ENCODE measurements at places on chromosomes 11 and 22. TPM values are rescaled to one million over a fixed set of nuclear protein-coding genes. Genes with fewer than 3 reads are reported as not detected.

Gene SCN3B
- 1.5 TPM for total RNA-seq

Gene ZNHIT2
- total RNA-seq, result 9.2 TPM

DNA sequence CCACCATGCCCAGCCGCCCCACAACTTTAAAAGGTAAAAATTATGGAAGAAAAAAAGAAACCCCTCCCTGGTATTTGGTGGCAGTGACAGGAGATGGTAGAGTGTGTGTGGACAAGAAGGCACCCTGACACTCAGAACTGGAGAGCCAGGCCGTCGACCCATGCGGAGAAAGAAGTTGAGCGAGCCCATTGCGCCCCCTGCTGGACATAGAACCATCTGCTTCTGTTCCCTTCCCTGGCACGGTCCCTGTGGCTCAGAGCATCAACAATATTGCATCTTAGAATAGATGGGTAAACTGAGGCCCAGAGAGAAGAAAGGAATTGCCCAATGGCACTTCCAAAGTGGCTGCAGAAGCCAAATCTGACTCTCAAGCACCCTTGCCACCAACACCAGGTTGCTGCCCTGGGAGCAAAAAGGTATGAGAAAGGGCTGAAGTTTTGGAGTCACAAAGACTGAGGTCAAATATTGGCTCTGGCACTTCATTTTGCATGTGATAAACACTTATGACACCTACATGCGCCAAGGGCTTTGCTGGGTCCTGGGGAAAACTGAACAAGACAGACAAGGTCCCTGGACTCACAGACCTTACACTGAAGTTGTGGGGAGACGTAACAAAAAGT is 8.6 kb downstream of the MRPL11 start:
- no peak overlapping the region for H3K4me3 ChIP-seq
- peak; percentile 45 for DNase-seq
- H3K4me1 ChIP-seq, result no peaks in the 10 kb centered on the region
- H3K36me3 ChIP-seq, result peaks cover 1% of the 10 kb centered on the region
- no peaks in the 10 kb centered on the region for H3K27me3 ChIP-seq

DNA sequence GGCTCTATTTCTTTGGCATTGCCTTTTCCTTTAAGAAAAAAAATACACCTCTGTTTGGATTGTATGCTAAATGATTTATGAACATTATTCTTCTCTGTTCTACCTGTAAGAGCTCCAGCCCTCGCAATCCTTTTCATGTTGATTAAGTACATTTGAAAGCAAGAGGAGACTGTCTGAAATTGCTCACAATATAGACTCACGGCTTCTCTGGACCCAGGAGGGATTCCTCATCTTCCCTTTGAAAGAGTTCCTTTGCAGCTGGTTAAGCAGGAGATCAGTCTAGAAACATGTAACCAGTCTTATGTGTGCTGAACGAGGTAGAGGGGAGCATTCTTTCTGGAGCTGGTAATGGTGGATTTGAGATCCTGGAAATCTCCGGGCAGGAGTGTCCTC is 47.4 kb downstream of the PKNOX2 start:
- no peak overlapping the region for H3K4me3 ChIP-seq
- H3K27me3 ChIP-seq, result peaks cover 4% of the 10 kb centered on the region
- no peak overlapping the region for H3K27ac ChIP-seq

GRCh38 chr11:66454247-66454646 is 12.5 kb upstream of the PELI3 start:
- no peak overlapping the region for H3K27ac ChIP-seq
- H3K36me3 ChIP-seq, result no peaks in the 10 kb centered on the region
- no peak for DNase-seq
- peaks cover 7% of the 10 kb centered on the region for H3K27me3 ChIP-seq
- H3K4me1 ChIP-seq, result no peaks in the 10 kb centered on the region

DNA sequence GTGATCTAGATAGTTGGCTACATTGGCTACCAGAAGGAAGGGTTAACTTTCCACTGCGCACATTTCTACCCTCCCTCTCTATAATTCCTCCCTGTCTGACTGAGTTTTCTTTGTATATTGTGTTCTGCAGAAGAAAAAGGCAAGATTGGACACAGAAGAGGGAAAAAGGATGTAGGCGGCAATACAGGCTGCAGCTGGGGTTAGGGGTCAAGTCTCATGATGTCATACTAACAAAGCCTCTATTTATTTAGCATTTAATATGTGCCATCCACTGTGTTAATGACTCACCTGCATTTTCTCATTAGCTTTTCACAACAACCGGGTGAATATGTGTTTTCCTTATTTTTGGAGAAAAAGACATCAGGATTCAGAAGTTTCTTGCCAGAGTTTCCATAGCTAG is 2.0 kb downstream of the FAM83F start:
- no peak overlapping the region for H3K4me3 ChIP-seq
- H3K27ac ChIP-seq, result no peak overlapping the region
- H3K27me3 ChIP-seq, result peaks cover 22% of the 10 kb centered on the region
- no peaks in the 10 kb centered on the region for H3K4me1 ChIP-seq
- no peaks in the 10 kb centered on the region for H3K36me3 ChIP-seq

DNA sequence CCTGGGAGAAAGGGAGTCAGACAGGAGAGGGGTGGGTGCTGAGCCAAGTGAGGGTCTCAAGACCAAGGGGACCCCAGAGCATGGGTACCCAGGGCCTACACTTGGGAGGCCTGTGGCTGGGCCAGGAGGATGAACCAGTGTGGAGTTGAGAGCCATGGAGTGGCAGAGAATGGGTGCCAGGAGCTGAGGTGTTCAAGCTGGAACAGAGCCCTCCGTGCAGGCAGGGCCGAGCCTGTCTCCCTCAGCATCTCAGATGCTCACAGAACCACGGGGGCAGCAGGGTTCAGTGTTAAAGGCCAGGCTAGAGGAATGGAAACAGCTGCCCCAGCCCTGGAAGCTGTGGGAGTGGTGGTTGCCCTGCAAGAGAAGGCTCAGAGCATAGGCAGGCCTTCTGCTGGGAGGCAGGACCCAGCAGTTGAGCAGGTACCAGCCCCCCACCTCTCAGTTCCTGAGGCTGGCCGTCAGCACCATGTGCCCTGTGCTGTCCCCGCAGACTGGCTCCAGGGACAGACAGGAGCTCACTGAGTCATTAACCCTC is 32.3 kb downstream of the RSPH14 start:
- no peak for DNase-seq
- no peaks in the 10 kb centered on the region for H3K36me3 ChIP-seq
- H3K4me1 ChIP-seq, result no peaks in the 10 kb centered on the region
- H3K27me3 ChIP-seq, result no peaks in the 10 kb centered on the region
- H3K27ac ChIP-seq, result no peak overlapping the region

DNA sequence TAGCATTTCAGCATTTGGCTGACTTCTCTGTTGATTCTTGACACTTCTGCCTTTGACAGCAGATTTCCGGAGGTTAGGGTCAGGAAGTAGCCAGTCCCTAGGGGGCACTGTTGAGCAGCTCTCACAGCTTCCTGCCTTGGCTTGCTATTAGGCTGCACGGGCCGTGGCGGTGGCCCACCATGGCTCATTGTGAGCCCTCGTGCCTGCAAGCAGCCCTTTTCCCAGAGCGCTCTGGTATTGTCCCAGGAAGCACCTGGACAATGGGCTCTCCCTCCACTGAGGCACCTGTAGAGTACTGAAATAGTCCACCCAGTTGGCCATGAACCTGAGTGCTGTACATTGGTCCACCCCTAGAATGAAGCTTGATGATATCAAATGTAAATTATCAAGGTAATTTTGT is 100.2 kb upstream of the GAL start:
- no peak overlapping the region for H3K4me3 ChIP-seq
- H3K36me3 ChIP-seq, result peaks cover 14% of the 10 kb centered on the region
- no peaks in the 10 kb centered on the region for H3K27me3 ChIP-seq
- no peak overlapping the region for H3K27ac ChIP-seq
- H3K4me1 ChIP-seq, result peaks cover 13% of the 10 kb centered on the region
- peak; percentile 18 for DNase-seq

GRCh38 chr11:120558744-120559431 is 47.3 kb downstream of the GRIK4 start:
- no peaks in the 10 kb centered on the region for H3K36me3 ChIP-seq
- no peaks in the 10 kb centered on the region for H3K27me3 ChIP-seq
- no peaks in the 10 kb centered on the region for H3K4me1 ChIP-seq
- H3K4me3 ChIP-seq, result no peak overlapping the region
- H3K27ac ChIP-seq, result no peak overlapping the region

DNA sequence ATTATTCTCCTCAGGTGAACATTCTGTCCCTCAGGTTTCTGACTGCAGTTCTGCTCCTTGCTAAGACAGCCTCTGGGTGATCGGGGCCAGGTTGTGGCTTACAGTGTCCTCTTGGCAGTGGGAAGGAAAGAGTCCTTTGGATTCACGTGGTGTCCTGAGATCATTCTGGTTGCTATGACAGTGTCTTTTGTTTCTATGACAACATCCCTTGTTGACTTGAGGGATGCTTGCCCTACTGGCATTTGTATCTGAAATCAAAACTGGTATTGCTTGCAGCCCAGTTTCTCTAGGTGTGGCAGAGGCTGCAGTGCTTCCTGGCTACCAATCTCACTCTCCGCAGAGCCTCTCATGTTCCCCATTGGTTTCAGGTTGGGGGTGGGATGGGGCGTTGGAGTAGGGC is 151.8 kb upstream of the CCDC90B start:
- no peaks in the 10 kb centered on the region for H3K36me3 ChIP-seq
- H3K27me3 ChIP-seq, result no peaks in the 10 kb centered on the region

GRCh38 chr22:44765571-44766285 is 13.4 kb downstream of the ARHGAP8 start:
- no peaks in the 10 kb centered on the region for H3K36me3 ChIP-seq
- H3K4me3 ChIP-seq, result no peak overlapping the region
- H3K27ac ChIP-seq, result no peak overlapping the region
- DNase-seq, result no peak
- no peaks in the 10 kb centered on the region for H3K27me3 ChIP-seq

- H3K27me3 ChIP-seq, result no peaks in the 10 kb centered on the region
- no peaks in the 10 kb centered on the region for H3K4me1 ChIP-seq
- no peak for DNase-seq
- H3K27ac ChIP-seq, result no peak overlapping the region
Measured at GRCh38 chr11:130672911-130673310, 224.5 kb downstream of the ADAMTS15 start.
